Liver (tissue), 10 donors: ENCODE measurements at places on chromosomes 13 and 19.

DNA sequence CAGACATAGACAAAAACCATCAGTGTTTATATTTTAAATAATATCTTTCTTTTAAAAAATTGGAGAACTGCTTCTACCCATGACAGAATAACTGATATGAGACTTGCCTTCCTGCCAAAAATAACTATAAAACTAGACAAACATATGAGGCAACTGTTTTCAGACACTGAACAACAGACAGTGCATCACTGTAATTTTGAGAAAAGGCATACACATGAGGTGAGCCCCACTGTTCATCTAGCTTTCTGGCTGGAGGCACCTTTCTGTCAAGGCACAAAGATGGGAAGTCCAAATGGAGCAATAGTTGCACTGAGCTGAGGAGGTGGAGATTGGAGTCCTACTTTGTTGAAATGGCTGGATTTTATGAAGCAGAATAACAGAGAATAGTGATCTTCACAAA, 71.9 kb upstream of the ZNF507 start:
- no peak for DNase-seq

- no peak for DNase-seq
Observed at GRCh38 chr13:51148952-51149573, 38.0 kb upstream of the C13orf42 start.

- no peak for DNase-seq
Observed at GRCh38 chr19:33134571-33135041, 2.7 kb downstream of the WDR88 start.

DNA sequence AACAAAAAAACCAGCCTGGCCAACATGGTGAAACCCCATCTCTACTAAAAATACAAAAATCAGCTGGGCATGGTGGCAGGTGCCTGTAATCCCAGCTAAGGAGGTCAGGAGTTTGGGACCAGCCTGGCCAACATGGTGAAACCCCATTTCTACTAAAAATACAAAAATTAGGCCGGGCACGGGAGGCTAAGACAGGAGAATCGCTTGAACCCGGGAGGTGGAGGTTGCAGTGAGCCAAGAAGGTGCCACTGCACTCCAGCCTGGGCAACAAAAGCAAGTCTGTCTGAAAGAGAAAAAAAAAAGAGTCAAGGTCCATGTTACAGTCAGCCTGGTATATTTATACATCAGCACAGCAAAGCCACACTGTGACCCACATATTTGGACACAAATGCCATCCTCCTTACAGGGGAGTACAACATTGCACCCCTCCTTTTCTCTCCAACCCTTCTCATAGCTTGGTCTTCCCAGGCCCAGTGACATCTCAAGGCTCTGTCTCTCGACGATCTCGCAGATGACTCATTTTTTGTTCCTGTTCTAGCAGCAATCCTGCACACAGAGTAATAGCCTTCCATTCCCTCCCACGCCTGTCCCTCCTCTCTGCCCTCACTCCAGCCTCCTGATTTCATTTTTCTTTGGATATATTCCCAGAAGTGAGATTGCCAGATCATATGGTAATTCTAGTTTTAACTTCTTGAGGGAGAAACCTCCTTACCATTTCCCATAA, 21.0 kb upstream of the DPP9 start:
- DNase-seq, result no peak

GRCh38 chr13:46289260-46289955, 77.7 kb downstream of the LRRC63 start:
- no peak for DNase-seq

GRCh38 chr19:41327576-41328156, 17.7 kb downstream of the CCDC97 start:
- DNase-seq, result no peak

- DNase-seq, result no peak
Observed at GRCh38 chr13:105719859-105720258, 815.6 kb downstream of the EFNB2 start.

- no peak for DNase-seq
Observed at GRCh38 chr13:99558570-99559180, 57.4 kb downstream of the TM9SF2 start.

DNA sequence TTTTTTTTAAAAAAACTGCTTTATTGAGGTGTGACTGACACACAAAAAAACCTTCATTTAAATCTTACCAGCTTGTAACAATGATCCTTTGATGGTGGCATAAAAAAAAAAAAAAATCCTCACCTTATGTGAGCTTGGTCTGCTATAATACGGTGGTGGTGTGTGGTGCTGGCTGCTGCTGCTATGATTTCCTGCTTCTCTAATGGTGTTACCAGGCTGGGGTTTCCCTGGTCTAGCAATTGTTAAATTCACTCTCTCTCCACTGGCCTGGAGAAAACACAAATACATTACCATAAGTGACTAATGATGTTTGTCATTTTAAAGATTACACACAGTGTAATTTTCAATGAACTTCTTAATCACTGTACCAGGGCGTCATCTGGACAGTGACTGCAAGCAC, 60.6 kb downstream of the LNX2 start:
- no peak for DNase-seq

DNA sequence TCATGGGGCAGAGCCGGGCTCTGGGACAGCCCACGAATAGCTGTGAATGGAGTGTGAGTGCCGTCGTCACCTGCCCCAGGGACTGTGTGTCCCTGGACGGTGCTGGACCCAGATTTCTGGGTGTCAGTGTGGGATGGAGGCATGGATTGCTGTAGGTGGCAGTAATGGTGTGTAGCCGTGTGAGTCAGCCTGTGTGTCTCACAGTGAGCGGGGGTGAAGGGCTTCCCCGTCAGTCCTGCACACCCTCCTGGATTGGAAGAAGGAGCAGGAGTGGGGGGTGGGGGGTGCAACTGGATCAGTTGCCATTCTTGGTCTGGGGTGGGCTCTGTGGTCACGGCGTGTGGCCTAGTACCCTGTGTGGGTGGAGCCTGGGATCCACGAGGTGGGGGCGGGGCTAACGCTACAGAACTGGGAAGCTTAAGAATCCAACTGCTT, 6.5 kb upstream of the LTBP4 start:
- no peak for DNase-seq

- no peak for DNase-seq
Observed at GRCh38 chr13:107301724-107302374, 733.9 kb upstream of the ARGLU1 start.

DNA sequence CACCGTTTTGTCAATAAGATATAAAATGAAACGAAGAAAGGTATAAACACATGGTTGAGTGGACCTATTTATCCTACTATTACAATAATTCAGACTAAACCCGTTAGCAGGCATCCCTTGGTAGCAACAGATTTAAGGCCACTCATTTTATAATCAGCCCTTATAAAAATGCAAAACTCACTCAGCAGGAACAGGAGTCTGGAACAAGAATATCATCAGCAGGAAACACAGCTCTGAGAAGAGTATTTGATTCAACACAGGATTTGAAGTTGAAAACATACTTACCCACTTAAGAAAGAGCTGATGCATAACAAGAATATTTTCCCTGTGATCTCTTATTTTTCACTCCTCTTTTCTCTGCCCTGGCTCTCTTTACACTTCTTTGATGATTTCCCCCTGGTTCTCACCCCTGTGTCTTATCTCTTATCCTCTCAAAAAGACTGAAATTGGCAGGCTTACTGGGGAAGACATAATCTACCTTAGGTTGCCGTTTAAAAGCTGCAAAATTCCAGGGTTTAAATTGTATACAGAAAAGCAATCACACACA, 1722.7 kb downstream of the SLITRK5 start:
- no peak for DNase-seq

- DNase-seq, result no peak
Observed at GRCh38 chr13:39811051-39811450, 155.6 kb downstream of the COG6 start.

- DNase-seq, result no peak
Observed at GRCh38 chr13:21361123-21361522, 98.0 kb downstream of the ZDHHC20 start.

DNA sequence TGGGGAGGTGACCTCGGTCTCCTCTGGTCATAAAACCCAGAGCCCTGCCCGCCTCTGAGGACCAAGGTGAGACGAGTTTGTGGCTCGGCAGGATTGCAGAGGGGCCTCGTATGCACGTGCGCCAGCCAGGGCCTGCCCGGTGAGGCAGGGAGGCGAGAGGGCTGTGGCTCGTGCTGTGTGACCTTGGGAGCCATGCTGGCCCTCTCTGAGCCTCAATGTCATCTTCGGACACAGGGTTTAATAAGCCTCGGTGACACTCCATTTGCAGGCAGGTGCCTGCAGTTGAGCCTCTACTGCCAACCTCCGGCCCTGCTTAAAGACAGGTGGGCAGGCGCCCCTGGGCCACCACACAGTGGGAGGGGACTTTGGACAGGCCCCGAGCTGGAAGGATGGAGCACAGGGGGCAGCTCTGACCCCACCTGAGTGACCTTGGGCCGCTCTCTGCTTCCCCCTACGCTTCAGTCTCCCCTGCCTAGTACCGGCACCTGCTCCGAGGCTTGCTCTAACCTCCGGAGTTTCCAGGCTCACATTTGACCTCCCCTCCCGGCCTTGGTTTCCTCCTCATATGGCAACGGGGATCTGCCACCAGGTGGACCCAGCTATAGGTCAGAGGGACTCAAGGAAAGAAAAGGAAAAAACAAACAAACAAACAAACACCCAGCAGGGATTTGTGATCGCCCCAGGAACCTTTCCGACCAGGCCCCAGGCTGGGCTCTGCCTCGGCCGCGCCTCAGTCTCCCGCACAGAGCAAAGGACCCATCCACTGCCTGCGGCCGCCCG, 3.1 kb downstream of the ZBTB7A start:
- no peak for DNase-seq

DNA sequence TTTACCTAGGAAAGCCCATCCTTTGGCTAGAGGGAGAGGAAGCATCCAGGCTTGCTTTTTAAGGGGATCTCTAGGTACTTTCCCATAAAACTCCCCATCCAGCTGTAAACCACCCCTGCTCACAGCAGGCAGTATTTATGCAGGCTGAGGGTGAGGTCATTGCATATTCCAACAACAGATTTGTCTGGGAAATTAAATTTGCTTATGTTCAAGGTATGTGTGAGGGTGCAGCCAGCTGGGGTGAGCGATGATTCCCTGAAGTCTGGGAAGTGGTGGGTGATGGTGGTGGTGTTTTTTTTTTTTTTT, 96.3 kb upstream of the C1QTNF9B start:
- DNase-seq, result no peak

- DNase-seq, result no peak
Observed at GRCh38 chr19:5397804-5398692, 57.2 kb upstream of the ZNRF4 start.

GRCh38 chr19:54188215-54188871, 1.0 kb downstream of the MBOAT7 start:
- DNase-seq, result no peak

DNA sequence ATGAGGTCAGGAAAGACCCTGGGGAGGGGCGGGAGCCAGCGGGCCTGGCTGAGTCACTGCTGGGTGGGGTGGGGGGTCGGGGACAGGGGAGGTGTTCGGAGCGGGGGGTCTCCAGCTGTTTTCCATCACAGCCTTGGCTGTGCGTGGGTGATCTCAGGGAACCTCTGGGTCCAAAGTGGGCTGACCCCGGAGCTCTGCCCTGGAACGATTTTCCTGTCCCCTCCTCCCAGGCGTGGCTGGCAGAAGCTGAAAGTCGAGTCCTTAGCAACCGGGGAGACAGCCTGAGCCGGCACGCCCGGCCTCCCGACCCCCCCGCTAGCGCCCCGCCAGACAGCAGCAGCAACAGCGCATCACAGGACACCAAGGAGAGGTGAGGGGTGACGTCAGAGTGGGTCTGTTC, 10.6 kb downstream of the TRIP10 start:
- no peak for DNase-seq

DNA sequence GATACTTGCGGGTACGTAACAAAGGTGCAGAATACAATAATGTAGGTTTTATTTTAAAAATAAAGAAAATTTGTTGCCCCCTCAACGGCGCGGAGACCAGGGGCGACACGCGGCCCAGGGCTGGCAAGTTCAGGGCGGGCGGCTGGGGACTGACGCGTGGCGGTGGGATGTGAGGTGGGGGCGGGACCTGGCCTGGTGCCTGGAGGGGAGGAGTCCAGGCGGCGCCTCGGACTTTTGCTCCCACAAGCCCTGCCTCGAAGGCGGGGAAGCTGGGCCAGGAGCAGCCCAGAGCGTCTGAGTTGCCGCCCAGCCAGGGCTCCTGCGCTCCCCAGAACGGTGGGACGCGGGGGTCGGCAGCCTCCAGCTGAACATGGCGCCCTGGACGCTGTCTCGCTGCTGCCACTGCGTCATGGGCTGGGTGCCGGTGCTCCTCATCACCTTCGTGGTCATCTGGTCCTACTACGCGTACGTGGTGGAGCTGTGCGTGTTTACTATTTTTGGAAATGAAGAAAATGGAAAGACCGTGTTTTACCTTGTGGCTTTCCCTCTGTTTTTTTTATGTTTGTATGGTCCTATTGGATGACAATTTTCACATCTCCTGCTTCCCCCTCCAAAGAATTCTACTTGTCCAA, 1122.8 kb upstream of the ATXN8OS start:
- no peak for DNase-seq

- DNase-seq, result no peak
Observed at GRCh38 chr13:31111136-31111535, 50.6 kb downstream of the HSPH1 start.

DNA sequence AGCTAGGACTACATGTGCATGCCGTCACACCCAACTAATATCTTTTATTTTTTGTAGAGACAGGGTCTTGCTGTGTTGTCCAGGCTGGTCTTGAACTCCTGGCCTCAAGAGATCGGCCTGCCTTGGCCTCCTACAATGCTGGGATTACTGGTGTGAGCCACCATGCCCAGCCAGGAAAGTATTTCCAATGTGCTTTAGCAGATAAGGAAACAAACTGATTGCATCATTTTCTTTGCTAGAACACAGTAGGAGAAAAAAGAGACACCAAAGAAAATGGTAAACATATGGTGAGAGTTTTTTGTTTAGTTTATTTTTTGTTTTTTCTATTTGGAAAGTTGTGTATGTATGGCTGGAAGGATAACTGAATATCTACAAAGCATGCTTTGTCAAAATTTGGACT, 46.9 kb upstream of the AKAP11 start:
- no peak for DNase-seq
